Hindlimb muscle (tissue), 1 donor: ENCODE measurements at places on chromosomes 2 and 18. TPM values are rescaled to one million over a fixed set of nuclear protein-coding genes. Genes with fewer than 3 reads are reported as not detected.

Gene ATP8B1
- polyA plus RNA-seq = 4.5 TPM

Gene MC2R
- polyA plus RNA-seq = 0.23 TPM

Gene TMEM150A
- 11.7 TPM for polyA plus RNA-seq

Gene MC5R
- 5.5 TPM for polyA plus RNA-seq

Gene CXCR2
- polyA plus RNA-seq = 0.18 TPM

Gene PCARE
- polyA plus RNA-seq = 0.28 TPM

Gene LIPT1
- 8.2 TPM for polyA plus RNA-seq

Gene ZNF396
- 1.3 TPM for polyA plus RNA-seq

Gene FRZB
- 40.4 TPM for polyA plus RNA-seq

Gene CRYBA2
- not detected for polyA plus RNA-seq

Gene SERPINB11
- not detected for polyA plus RNA-seq

Gene PPP1R1C
- polyA plus RNA-seq = not detected

Gene NR4A2
- 1.9 TPM for polyA plus RNA-seq

Gene PRKAG3
- polyA plus RNA-seq = 44.4 TPM

Gene TXNDC2
- polyA plus RNA-seq = 0.12 TPM

Gene NGEF
- 0.56 TPM for polyA plus RNA-seq

Gene FMNL2
- 20.4 TPM for polyA plus RNA-seq

Gene CYP27A1
- 25.4 TPM for polyA plus RNA-seq

Gene OSBPL6
- polyA plus RNA-seq = 4.6 TPM

Gene UPP2
- not detected for polyA plus RNA-seq

Gene AQP12B
- 1.6 TPM for polyA plus RNA-seq

Gene IL36A
- not detected for polyA plus RNA-seq

Gene CGREF1
- 0.75 TPM for polyA plus RNA-seq

Gene UGGT1
- 29.7 TPM for polyA plus RNA-seq
